MCF 10A (cell line): ENCODE measurements at places on chromosomes 2 and 18.
A peak's percentile ranks its signal among the peaks of the same experiment; 100 is the strongest.

GRCh38 chr2:99602476-99602875 lies 112.7 kb upstream of the REV1 start:
- DNase-seq: peak; percentile 6

DNA sequence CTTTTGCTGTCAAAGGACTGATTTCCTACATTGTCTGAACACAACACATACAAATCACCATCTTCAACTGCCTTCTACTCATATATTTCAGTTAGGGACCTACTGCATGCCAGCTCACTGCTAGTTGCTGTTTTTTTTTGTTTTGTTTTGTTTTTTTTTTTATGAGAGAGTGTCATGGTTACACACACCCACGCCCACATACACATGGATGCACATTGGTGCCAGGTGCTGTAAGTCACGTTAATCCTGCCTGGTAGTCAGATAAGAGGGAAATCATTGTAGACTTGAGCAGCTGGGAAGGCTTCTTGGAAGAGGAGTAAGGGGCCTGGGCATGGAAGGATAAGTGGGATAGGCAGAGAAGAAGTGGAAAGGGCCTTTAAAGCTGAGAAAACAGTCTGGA lies 209.9 kb downstream of the TDRD15 start:
- DNase-seq: no peak

- DNase-seq: no peak
Observed at GRCh38 chr2:168928113-168928831, 27.2 kb downstream of the G6PC2 start.

GRCh38 chr2:172084645-172085459 lies 455 bp upstream of the DLX1 start:
- peak; percentile 96 for DNase-seq

- DNase-seq: no peak
Observed at GRCh38 chr2:190199530-190199929, 120.1 kb downstream of the HIBCH start.
